ENCODE measurements at places on chromosomes 16 and 17. TPM values are rescaled to one million over a fixed set of nuclear protein-coding genes. Genes with fewer than 3 reads are reported as not detected.

DNA sequence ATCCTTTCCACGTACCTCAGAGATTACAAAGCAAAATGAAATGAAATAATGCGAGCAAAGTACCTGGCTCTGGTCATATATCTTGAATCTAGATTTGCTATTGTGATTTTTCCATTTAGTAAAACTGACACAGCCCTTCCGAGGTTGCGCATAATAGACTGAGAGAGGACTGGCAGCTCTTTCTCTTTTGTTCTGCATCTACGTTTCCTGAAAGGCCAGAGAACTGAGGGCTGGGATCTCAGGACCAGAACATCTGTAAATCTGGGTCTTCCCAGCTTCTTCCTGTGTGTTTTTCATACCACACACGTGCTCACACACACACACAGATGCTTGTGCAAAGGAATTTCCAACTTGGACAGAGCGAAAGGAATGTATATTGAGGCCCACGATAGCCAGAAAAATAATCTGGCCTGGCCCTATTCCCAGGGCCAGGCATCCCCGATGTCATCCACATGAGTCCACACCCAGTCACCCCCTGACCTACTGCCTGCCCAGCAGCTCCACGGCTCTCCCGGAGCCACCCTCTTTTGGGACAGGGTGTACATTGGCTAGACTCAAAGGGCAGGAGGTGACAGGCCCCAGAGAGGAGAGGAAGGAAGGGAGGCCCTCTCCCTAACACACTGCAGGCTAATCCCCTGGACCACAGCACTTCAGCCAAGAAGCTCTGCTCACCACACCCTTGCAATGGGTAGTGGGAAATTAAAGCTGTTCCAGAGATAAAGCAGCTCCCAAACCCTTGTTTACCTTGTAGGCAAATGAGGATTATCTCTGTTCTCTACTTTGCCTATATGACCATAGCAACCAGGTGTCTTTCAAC, 41.8 kb downstream of the NOL11 start:
- no peak for DNase-seq

The TPPP3 gene
- total RNA-seq = 0.19 TPM

GRCh38 chr16:29726845-29727377, 18.9 kb downstream of the C16orf54 start:
- DNase-seq = no peak

The C17orf50 gene
- total RNA-seq = not detected

The TCAP gene
- total RNA-seq = 0.60 TPM

DNA sequence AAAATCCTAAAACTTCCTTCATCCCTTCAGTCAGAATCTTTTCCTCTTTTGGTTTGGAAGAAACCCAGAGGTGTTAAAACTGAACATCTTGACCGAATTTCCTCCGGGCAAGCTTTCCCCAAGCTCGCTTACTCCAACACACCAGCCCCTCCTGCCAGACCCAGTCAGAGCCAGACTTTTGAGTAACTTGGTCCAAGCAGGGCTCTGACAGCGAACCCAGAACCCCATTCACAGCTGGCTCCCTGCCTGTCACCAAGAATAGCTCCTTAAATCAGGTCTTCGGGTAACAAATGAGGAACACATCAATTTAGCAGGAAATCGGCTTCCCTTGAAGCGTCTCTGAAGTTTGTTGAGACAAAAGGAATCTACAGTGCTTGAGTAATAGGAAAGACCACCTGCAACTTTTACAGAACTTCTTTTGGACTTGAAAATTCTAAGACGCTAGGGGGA, 27.3 kb downstream of the GAS7 start:
- DNase-seq = no peak

DNA sequence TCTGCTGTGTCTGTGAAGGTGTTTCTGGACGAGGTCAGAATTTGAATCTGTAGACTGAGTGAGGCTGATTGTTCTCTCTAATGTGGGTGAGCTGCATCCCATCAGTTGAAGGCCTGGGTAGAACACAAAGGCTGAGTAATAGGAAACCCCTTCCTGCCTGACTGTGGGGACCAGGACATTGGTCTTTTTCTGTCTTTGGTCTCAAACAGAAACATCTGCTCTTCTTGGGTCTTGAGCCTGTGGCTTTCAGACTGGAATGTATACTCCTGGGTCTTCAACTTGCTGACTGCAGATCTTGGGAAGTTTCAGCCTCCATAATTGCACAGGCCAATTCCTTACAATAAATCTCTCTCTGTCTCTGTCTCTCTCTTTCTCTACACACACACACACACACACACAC, 19.6 kb upstream of the LRRC75A start:
- DNase-seq = peak; percentile 29

The KRTAP4-5 gene
- total RNA-seq = not detected

DNA sequence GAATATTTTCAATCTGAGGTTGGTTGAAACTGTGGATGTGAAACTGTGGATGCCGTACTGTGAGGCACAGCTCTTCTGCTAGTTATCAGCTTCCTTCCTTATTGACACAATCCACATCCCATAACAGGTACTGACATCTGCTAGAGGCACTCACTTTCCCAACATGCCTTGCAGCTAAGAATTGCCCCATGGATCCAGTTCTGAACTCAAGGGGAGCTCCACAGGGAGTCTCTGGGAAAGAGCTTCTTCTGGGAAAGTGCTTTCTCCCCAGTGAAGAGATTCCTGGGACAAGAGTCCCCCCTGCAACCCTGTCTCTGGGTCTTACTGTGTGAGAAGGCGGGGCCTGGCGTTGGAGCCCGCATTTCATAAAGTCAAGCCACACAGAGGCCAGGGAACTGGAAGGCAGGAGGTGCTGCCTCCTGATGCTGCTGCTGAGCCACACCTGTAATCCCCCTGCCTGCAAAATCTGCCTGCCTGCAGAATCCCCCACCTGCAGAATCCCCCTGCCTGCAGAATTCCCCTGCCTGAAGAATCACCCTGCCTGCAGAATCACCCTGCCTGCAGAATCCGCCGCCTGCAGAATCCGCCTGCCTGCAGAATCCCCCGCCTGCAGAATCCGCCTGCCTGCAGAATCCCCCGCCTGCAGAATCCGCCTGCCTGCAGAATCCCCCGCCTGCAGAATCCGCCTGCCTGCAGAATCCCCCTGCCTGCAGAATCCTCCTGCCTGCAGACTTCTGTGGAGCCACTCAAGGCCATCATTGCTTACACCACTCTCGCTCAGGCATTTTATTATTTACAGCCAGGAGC, 305.4 kb downstream of the FOXL1 start:
- DNase-seq = no peak

GRCh38 chr17:2068519-2069051, 13.7 kb downstream of the HIC1 start:
- DNase-seq = peak; percentile 83

DNA sequence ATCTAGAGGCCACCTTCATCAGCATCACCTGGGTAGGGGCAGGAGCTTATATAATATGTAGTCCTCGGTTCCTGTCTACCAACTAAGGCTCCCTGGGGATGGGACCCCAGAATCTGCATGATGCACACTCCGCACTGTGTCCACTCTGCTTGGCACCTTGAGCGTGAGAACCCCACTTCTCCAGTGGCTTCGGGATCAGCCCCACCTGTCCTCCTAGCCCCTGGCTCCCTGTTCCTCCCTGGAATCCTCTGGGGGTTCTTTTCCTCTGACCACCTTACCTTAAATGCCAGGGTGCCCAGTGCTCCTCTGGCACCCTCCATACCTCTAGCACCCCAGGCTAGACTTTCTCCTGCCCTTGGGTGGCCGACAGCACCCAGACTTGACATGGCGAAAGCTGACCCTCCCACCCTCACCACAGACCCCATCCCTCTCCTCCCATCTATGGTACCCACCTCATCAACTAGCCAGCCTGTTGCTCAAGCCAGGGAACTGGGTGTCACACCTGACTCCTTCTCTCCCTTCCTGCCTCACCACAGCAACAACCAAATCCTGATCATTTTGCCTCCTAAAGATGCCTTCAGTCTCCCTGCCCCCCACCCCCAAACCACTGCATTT, 2.8 kb upstream of the NXPH3 start:
- no peak for DNase-seq

GRCh38 chr17:39767147-39767546, 29.4 kb downstream of the GRB7 start:
- no peak for DNase-seq

The CDRT15 gene
- total RNA-seq = not detected

The KRTAP9-2 gene
- not detected for total RNA-seq

DNA sequence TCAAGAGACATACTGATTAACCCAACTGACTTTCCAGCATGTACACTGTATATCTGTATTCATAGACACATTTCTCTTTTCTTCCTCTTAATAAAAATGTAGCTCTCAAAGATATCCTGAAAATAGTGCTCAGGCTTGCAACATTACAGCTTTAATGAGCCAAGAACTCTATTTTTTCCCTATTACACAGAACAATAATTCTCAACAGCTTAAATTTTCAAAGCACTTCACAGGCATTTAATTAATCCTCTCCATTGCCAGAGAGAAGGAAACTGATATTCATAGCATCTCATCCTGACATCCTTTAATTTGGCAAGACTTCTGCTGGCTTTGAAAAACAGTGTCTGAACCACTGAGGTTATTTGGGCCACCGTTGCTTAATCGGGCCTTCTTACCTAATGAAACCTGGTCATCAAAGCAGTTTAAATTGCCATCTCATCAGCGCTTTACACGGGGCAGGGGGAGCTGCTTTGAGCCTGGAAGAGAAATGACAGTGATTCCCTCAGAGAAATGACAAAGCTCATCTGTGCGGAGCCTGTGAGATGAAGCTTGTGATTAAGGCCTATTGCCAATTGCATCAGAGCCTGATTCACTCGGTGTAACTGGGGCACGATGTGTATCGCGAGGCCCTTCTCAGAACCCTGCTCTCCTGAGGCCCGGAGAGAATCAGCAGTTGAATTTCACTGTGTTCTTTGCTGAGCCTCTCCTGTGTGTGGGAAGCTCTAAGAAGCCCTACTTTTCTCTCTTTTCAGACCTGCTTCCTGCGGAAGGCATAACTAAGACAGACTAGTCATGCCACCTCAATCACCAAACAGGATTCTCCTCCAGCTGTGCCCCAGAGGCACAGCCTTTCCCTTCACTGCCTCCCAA, 8.5 kb upstream of the SIAH1 start:
- DNase-seq = no peak

GRCh38 chr16:8905795-8906591, 23.8 kb downstream of the LITAFD start:
- DNase-seq = peak; percentile 18

- no peak for DNase-seq
Observed at GRCh38 chr16:296806-297510, 14.0 kb downstream of the PDIA2 start.

- peak; percentile 53 for DNase-seq
Observed at GRCh38 chr16:27169511-27170071, 33.7 kb upstream of the KDM8 start.

GRCh38 chr16:2748757-2749455, 3.5 kb upstream of the SRRM2 start:
- DNase-seq = no peak

DNA sequence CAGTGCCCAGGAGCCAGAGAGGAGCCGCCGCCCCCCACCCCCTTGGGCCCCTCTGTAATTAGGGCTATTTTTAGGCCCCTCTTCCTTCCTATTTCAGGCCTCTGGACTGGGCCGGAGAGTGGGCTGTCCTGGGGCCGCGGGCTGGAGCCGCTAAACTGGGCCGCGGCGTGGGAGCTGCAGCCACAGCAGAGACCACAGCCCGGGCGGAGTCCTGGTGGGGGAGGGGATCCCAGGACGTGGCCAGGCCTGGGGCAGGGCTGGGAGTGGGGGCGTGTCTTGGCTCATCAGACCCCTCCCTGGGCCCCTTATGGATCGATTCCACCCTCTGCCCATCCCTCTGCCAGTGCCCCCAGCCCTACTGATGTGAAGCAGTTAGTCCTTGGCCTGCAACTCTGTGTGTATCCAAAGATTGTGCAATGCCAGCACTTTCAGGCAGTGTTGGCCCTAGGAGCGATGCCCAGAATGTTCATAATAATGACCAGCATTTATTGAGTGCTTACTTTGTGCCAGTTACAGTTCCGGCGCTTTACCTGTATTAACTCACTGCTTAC, 15.0 kb upstream of the TAC4 start:
- no peak for DNase-seq

The LGALS9B gene
- not detected for total RNA-seq

The SOST gene
- 0.05 TPM for total RNA-seq

DNA sequence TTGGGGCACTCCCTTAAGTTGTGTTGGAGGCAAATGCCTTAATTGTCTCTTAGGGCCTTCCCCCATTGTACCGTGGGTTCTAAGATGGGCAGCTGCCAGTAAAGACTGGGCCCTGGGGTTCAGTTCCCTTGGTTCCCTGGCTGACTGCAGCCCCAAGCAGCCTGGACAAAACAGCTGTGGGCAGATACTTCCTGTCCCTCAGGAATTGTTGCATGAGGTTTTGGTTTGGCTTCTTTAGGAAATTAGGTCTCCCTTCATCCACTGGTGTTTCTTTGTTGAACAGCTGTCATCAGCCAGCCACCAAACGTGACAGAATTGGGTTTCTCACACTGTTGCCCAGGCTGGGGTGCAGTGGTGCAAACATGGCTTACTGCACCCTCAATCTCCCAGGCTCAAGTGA, 42.0 kb upstream of the ETV4 start:
- DNase-seq = no peak

The DNAAF8 gene
- total RNA-seq = 0.70 TPM

DNA sequence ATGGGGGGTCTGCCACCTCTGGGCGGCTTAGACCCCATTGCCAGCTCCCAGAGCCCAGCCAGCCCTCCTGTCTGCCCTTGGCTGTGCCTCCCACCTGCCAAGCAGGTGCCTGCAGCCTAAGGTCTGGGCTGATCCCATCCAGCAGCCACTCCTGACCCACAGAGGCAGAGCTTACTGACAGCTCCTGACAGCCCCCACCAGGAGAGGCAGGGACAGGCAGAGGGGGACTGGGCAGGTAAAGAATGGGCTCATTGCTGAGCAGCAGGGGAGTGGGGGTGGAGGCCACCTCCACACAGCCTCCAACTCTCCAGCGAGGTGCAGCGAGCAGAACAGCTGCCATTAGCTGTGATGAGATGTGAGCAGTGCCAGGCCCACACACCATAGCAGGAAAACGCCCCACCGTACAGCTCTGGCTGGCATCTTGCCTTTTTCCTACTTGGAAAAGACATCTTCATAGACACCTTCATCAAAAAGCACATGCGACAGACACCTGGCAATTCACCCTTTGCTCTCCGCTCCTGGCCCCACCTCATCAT, 164.4 kb downstream of the C16orf78 start:
- no peak for DNase-seq

- no peak for DNase-seq
Observed at GRCh38 chr16:49488740-49489525, 115.3 kb downstream of the C16orf78 start.

- DNase-seq = no peak
Observed at GRCh38 chr16:50558913-50559312, 10.7 kb downstream of the NKD1 start.

The EFTUD2 gene
- 154 TPM for total RNA-seq

DNA sequence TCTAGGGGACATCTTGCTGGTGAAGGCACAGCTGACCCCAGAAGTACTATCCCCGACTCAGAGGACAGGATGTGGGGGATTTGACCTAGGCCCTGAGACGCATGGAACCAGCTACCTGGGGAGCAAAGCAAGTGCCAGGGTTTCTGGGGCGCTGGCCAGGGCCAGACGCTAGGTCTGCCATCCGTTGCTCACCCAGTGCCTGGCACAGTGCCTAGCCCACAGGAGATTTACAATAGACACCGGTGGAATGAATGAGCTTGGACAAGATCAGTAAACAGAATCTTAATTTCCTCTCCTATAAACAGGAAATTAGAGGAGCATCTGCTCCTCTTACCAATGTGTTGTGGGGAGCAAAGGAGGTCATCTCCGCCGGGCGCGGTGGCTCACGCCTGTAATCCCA, 5.0 kb downstream of the RPRML start:
- DNase-seq = no peak

Measured in dermis blood vessel endothelial cell (primary cell).